Neural progenitor cell (in vitro differentiated cells): ENCODE measurements at places on chromosomes 11 and 22. TPM values are rescaled to one million over a fixed set of nuclear protein-coding genes. Genes with fewer than 3 reads are reported as not detected.

ATXN10 gene
- 125 and 168 TPM in 2 replicates for total RNA-seq

CCDC116 gene
- 0.15 TPM in 1 of 2 replicates, not detected in the other for total RNA-seq

B4GALNT4 gene
- 16.4 and 110 TPM in 2 replicates for total RNA-seq

FADD gene
- total RNA-seq: 18.9 and 33.6 TPM in 2 replicates

TECTA gene
- total RNA-seq: 0.84 and 1.2 TPM in 2 replicates

MS4A2 gene
- total RNA-seq: not detected in 2 replicates

MYRF gene
- 1.9 and 5.8 TPM in 2 replicates for total RNA-seq

GLYATL1 gene
- total RNA-seq: 9.1 and 10.9 TPM in 2 replicates

HEPHL1 gene
- total RNA-seq: 0.02 TPM in 1 of 2 replicates, not detected in the other

FGF4 gene
- 0.22 TPM in 1 of 2 replicates, not detected in the other for total RNA-seq

MUC6 gene
- not detected in 2 replicates for total RNA-seq

SIPA1 gene
- 4.7 and 16.4 TPM in 2 replicates for total RNA-seq

CTSW gene
- not detected in 2 replicates for total RNA-seq

KCNE3 gene
- total RNA-seq: 1.2 and 1.3 TPM in 2 replicates

MS4A10 gene
- not detected in 2 replicates for total RNA-seq

FOLR1 gene
- 3.6 and 9.6 TPM in 2 replicates for total RNA-seq

USH1C gene
- 0.24 and 0.56 TPM in 2 replicates for total RNA-seq

LRRC32 gene
- total RNA-seq: 0.21 and 1.1 TPM in 2 replicates

KRTAP5-9 gene
- 0.15 TPM in 1 of 2 replicates, not detected in the other for total RNA-seq
